ENCODE measurements at places on chromosomes 6 and 20.
A peak's percentile ranks its signal among the peaks of the same experiment; 100 is the strongest.

GRCh38 chr6:134903448-134903847, 46.5 kb downstream of the ALDH8A1 start:
- DNase-seq: no peak

DNA sequence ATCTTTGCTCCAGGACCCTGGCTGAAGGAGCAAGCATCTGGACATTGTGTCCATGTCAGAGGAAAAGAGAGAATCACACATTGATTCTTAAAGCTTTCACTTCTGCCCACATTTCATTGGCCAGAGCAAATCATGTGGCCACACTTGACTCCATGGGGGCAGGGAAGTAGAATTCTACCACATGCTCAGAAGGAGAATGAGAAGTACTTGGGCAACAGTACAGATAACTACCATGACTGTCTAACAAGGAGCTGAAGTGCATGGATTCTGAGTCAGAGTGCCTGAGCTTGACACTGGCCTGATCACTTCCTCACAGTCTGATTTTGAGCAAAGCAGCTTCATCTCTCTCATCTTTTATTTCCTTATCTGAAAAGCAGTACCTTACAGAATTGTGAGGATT, 38.6 kb downstream of the GHRH start:
- DNase-seq: peak; percentile 22

GRCh38 chr6:120774275-120774674, 560.0 kb downstream of the TBC1D32 start:
- DNase-seq: no peak

GRCh38 chr6:142942805-142943227, 2.2 kb downstream of the HIVEP2 start:
- no peak for DNase-seq

DNA sequence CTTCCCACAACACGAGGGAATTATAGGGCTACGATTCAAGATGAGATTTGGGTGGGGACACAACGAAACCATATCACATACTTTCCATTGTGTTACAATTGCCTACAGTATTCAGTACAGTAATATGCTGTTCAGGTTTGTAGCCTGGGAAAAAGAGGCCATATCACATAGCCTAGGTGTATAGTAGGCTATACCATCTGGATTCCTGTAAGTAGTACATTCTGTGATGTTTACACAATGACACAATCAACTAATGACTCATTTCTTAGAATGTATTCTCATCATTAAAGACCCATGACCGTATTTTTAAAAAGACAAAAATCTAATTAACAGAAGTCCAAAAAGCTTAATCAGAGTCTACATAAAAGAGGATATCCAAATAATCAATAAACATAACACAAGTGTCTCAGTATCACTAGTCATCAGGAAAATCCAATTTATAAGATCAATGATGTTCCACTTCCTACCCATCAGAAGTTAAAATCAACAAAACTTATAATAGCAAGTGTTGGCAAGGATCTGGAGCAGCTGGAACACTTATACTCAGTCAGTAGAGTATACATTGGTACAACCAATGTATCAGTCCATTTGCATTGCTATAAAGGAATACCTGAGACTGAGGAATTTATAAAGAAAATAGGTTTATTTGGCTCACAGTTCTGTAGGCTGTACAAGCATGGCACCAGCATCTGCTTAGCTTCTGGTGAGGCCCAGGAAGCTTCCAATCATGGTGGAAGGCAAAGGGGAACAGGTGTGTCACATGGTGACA, 215.9 kb downstream of the CLVS2 start:
- no peak for DNase-seq

- no peak for DNase-seq
Measured at GRCh38 chr20:5045906-5046305, 44.6 kb upstream of the SLC23A2 start.

- DNase-seq: no peak
Measured at GRCh38 chr6:47897247-47897646, 115.4 kb downstream of the OPN5 start.

GRCh38 chr6:44682987-44683779, 295.7 kb downstream of the CDC5L start:
- DNase-seq: no peak

DNA sequence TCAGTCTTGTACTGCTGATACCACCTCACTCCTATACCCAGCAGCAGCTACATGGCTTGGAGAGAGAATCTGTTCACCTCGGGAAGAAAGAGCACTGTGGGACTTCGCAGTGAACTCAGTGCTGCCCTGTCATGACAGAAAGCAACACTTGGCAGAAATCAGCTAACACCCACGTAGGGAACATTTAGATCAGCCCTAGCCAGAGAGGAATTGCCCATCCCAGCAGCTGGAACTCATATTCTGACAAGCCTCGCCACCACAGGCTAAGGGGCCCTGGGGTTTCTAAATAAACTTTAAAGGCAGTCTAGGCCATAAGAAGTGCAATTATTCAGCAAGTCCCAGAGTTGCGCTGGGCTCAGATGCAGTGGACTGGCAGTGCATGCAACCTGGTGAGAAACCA, 1266.8 kb downstream of the GRIK2 start:
- DNase-seq: no peak

DNA sequence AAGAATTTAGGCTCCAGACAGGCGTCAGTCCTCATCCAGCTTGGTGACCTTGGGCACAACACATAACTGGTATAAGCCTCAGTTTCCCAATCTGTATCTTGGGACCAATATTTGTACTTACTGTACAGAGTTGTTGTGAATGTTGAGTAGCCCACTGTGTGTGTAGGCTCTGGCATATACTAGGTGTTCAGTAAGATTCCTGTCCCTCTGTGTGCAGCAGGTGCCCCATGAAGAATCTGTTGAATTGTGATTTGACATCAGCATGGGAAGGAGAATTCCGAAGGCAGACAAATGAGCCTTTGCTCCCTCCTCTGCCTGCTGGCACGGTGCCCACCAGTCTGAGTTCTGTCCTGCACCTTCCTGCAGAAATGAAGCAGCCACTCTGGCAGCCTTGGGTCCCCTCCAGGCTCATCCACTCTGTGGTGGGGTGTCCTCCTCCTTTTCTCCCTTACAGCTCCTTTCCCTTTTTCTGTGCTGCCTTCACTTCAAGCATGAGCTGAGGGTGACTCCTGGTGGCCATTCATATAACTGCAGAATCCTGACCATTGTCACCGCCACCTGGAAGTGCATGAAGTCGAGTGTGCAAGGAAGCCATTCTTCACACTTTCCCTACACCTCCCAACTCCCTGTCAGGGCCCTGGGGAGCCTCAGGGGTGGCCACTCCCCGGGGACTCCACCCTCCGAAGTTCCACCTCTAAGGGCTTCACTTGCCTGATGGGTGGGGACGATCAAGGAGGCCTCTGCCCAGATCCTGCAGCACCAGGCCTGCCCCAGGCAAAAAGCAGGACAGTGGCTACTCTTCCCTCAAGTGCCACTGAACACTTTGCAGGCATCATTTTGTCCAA, 48.2 kb downstream of the MRPL14 start:
- DNase-seq: no peak

GRCh38 chr6:93721386-93722048, 302.2 kb upstream of the EPHA7 start:
- no peak for DNase-seq

DNA sequence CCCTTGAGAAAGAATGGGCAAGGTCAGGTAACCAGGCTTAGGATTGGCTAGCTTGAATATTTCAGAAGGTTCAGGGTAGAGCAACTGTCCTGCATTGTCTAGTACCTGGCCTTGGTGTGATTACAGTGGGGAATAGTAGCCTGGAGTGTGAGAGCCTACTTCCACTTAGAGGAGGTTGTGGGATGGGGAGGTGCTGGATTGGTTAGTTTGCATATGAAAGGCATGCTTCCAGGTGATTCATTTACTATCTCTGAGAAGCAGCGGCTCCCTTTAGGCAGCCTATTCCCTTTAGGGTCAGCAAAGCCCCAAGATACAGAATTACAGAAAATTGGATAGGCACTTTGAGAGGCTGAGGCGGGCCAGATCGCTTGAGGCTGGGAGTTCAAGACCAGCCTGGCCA, 25.0 kb upstream of the SCGN start:
- no peak for DNase-seq

DNA sequence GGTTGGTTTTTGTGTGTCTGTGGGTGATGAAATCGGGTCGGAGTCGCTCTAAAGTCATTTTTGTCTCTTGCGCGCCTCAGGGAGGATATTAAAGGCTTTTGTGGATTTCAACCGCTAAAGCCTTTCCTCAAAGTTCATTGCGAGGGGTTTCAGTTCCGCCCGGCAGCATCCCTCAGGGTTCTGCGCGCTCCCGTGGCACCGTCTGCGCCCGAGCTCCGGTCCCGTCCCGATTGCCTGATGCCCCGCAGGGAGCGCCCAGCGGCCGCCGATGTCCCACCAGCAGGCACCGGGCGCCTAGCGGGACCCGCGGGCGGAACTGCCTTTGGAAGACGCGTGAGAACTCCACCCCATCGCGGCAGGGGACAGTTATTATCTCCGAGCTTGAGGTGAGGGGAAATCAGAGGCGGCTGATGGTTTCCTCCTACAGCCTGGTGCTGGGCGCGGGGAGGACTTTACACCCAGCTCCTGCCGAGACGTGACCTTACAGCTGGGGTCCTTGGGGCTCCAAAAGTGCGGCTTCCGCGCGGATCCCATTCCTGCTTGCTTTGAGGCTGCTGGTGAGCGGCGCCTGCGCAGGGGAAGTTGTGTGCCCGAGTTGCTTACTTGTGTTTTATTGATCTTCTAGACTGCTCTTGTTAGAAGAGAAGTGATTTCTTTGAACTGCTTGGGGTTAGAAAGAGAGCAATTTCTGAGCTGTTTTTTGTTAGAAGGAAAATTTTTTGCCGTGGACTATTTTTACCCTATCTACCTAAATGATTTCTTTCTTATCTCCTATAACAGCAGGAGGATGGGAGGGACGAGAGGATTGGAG, 27.1 kb downstream of the ULBP1 start:
- DNase-seq: no peak

DNA sequence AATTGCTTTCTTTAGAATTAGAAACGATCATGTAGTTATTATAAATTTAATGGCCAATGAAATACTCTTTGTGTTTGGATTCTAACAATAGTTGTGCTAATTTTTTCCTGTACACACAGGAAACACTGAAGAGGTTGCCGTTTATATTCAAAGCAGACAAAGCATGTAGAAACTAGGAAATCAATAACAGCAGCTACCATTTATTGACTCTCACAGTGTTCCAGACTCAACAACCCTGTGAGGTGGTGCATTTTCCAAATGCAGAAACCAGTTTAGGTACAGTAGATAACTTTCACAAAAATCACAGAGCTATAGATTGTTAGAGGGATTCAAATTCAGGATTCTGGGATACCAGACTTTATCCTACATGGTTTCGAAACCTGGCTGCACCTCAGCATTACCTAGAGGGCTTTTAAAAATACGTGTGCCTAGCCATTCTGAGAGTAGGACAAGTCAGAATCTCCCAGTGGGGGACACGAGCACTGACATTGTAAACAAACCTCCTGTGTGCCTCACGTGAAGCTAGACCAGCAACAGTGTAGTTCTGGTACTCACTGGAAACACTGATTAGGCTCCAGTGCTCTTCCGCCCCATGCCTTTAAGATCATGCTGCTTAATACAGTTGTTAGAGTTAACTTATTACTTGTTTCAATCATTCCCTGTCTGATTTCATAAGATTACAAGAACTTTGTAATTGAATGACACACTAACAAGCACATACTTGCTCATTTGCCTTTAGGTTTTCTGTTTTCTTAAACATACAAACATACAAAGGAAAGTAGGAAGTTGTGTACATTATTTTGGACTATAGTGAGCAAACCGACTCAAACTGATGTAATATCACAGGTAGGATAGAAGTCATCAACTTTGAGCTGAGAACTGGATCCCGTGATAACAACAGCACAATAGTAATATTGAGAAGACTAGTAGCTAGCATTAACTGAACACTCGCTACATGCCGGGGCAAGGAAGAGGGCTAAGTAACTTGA, 65.8 kb downstream of the MAP3K4 start:
- DNase-seq: no peak

GRCh38 chr20:11901127-11901526, 16.6 kb upstream of the BTBD3 start:
- peak; percentile 80 for DNase-seq

DNA sequence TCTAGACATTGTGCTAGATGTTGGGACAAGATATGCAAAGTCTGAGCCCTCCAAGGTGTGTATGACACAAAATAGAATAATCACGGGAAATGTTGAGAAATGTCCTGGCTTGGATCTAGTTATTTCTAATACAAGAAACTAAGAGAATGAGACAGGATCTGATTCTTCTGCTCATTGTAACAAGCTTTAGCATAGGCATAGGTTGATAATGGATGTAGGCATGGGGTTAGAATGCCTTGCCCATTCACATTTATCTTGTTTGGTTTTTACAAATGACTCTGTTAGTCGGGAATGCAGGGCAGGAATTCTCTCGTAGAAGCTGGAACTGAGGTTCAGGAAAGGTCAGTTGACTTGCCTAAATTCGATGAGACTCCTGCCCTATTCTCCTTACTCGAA, 1.5 kb upstream of the SLC26A8 start:
- no peak for DNase-seq

Measured in HFF-Myc (cell line).